ENCODE measurements at places on chromosomes 2 and 18.

GRCh38 chr2:65402323-65402722 lies 30.1 kb downstream of the SPRED2 start:
- DNase-seq: no peak

GRCh38 chr2:207868855-207869596 lies 99.3 kb upstream of the FZD5 start:
- DNase-seq: no peak

GRCh38 chr18:68176901-68177300 lies 538.0 kb downstream of the TMX3 start:
- no peak for DNase-seq

- no peak for DNase-seq
Observed at GRCh38 chr2:37005118-37005868, 39.0 kb upstream of the STRN start.

DNA sequence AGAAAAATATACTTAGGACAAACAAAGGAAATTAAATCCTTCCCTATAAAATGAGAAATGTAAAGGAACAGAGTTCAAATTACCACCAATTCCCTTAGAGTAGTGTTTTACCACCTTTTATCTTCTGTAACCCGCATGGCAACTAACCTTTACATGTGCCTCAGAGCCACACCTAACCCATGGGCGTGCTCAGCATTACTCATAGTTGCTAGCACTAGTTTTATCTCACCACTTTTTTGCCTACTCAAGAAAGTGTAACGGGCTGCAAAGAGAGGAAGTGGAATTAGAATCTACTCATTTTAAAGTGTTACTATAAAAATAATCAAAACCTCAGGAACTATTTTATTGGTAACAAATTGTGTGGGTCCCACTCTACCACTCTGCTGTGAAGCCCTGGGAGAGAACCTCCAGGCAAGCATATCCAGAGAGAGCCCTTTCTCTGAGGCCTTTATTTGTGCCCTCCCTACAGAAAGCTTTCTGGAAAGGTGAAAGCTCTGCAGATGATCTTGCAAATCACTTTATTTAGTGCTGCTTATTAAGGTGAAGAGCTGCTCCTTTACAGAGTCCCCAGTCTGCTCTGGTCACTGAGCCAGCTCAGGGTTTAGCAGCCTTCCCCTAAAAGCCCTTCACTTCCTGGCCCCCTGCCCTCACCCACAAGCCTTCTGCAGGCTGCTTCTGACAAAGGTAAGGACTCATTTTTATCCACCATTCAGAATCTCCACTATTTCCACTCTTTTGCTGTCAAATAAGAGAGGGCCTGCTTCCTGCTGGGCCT lies 98.8 kb downstream of the TRABD2A start:
- DNase-seq: no peak

DNA sequence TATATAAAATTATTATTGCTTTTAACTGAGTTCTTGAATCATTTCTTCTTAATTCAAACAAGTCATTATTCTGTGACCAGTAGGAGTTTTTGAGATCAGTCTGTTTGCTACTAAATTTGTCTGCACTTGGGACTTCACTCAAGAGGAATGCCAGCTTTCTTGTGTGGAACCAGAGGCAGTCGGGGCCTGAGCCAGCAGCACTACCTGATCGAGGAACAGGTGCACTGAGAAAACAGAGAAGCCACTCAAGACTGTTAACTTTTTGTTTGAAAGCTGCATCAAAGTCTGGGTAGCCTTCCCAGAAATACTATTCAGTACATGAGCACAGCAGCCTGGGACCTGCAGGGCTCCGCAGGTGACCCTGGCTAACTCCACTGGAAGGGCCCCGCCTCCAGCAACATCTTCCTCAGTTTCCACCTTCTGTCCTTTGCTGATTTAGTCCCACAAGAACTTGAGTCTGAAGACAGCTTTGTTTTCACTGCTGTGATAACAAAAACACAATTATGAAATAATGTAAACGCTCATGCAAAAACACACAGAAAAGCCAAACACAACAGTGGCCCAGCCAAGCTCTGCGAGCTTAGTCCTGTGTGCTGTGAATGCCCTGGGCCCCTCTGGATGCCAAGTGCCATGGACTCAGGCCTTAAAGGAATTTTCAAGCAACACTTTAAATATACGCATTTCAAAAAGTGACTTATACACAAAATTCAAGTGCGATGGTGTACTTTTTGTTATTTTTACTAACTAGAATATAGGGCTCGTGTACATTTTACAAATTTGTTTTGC lies 62.0 kb downstream of the SH3YL1 start:
- DNase-seq: no peak

DNA sequence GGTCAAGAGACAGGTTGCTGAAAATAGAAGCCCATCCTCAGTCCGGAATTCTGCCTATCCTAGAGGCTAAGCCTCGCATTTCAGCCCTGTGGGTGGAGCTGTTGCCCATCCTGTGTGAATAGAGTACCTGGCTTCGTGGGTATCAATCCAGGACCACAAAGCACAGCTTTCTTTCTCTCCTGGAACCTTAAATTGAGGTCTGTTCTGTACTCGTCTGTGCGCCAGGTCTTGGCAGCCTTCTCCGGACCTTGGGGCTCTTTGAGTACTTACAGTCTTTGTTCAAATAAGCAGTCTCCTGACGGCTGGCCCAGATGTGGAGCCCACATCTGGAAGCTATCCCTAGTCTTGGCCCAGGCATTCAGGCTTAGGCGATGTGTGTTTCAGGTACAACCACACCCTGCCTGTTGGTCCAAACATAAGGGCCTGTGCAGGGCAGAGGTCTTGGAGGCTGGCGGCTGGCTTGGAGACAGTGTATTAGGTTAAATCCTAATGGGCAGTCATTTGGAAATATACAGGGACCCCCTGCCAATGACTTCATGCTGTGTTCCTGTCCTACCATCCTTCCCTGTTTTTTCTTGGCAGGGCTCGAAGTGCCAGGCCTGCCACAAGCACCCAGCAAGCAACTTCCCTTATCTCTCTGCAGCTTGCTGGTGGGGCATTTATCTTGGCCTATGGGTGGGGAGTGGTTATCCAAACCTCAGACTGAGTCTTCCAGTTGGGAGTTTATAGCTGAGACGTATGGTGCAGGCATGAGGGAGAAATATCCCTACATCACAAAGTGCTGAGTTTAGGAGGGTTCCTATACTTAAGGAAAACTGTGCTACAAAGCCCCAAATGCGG lies 294.1 kb downstream of the BCL2 start:
- DNase-seq: no peak

GRCh38 chr2:9532421-9532820 lies 23.2 kb downstream of the ADAM17 start:
- no peak for DNase-seq

DNA sequence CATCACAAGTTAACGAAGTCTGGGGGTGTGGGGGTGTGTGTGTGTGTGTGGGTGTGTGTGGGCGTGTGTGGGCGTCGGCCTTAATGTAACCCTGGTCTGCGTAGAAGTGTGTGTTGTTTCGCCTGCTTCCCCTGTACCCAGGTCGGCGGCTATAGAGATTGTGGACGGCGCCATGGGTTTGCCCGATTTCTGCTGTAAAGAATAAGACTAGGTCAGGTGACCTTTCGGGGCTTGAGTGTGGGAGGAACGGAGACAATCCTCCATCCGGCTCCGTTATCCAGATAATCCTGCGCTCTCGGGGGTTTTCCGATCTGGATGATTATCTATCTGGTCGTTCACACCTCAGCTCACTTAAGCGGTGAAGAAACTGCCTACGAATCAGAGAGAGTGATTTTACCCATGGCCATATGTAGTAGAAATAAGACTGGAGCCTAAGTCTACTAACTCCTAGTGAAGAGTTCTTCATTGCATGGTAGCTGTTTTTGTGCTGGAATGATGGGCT lies 543 bp downstream of the HADHB start:
- DNase-seq: no peak

- no peak for DNase-seq
Observed at GRCh38 chr18:75923169-75923568, 495.7 kb upstream of the SMIM21 start.
